ENCODE measurements at places on chromosomes 2 and 18. TPM values are rescaled to one million over a fixed set of nuclear protein-coding genes. Genes with fewer than 3 reads are reported as not detected.

DNA sequence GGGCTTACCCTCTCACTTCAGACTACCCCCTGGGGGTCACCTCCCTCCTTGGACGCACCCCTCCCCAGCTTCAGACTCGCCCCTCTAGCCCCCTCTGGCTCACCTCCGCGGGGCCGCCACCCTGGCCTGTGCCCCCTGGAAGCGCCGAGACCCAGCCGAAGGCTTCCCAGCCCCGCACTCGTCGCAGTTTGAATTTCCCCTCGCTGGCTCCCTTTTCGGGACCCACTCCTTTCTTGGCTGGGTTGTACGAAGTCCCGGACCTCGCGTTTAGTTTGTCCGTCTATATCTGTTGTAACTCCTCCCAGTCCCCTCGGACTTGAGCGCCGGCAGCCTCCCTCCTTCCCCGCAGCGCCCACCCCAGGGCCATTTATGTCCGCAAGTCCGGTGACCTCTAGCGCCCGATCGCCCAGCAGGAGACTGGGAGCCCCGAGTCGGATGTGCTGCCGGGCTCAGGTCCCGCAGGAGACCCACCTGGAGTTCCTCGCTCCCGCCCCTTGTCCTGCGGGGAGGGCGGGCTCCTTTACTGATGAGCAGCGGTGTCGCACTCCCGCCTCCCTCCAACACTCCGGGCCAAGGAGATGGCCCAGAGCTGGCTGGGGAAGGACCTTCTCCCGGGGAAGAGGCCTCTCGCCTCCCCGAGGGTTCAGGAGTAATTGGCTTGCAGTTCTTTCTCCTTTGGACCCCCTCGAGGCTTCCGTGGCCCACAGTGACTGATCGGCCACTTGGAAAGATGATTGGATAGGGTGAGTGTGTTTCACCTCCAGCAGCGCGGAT is 692 bp upstream of the RAX start:
- DNase-seq: no peak

The PXDN gene
- total RNA-seq: 1.7 TPM

- peak; percentile 8 for DNase-seq
Measured at GRCh38 chr2:173264603-173265366, 89.9 kb upstream of the CDCA7 start.

The POU3F3 gene
- total RNA-seq: not detected

The SERPINB3 gene
- total RNA-seq: not detected

DNA sequence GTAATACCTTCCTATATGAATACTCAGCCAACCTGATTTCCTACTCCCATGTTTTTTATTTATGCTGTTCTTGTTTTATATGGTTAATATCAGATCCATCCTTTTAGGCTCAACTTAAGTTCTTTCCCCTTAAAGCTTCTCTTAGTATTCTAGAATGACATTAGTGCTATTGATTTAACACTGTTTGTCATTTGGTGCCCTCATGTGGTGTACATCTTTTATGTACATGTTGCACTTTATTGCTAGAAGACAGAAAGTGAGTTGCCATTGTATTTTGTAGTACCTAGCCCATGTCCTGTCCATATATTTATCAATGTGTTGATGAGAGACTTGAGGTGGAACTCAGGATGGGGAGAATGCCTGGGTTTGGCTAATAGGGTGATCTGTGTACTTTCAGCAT is 2.5 kb downstream of the HTRA2 start:
- no peak for DNase-seq

DNA sequence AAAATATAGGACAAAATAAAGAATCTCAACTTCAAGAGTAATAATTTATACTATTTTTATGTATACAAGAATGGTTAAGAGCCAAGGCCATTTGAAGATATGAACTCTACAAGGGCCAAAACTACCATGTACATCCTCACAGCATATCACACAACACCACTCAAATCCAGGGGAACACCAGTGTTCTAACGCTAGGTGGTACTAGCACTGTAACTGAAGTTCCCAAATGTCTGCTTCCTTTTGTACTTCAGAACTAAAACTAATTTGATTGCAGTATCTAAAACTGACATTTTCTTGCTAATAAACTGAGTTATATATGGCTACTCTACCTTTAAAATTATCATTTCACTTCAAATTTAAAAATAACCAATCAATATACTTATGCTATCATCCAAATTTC is 47.0 kb downstream of the REV1 start:
- DNase-seq: no peak

- DNase-seq: no peak
Measured at GRCh38 chr2:68284896-68285295, 32.6 kb upstream of the PPP3R1 start.

- no peak for DNase-seq
Measured at GRCh38 chr2:26008851-26009566, 24.9 kb upstream of the RAB10 start.
